ENCODE measurements at places on chromosomes 2 and 18. TPM values are rescaled to one million over a fixed set of nuclear protein-coding genes. Genes with fewer than 3 reads are reported as not detected.

GRCh38 chr2:71001592-71001927 is 6.9 kb upstream of the TEX261 start:
- peak overlapping the region; percentile 24 for H3K27ac ChIP-seq
- no peak for DNase-seq
- H3K27me3 ChIP-seq = peaks cover 7% of the 10 kb centered on the region
- no peaks in the 10 kb centered on the region for H3K36me3 ChIP-seq
- peaks cover 8% of the 10 kb centered on the region for H3K4me1 ChIP-seq

- no peaks in the 10 kb centered on the region for H3K27me3 ChIP-seq
- no peak overlapping the region for H3K4me3 ChIP-seq
- no peak for DNase-seq
Observed at GRCh38 chr2:179449010-179449409, 184.4 kb upstream of the SESTD1 start.

MYO5B gene
- 12.2 TPM for total RNA-seq

DNA sequence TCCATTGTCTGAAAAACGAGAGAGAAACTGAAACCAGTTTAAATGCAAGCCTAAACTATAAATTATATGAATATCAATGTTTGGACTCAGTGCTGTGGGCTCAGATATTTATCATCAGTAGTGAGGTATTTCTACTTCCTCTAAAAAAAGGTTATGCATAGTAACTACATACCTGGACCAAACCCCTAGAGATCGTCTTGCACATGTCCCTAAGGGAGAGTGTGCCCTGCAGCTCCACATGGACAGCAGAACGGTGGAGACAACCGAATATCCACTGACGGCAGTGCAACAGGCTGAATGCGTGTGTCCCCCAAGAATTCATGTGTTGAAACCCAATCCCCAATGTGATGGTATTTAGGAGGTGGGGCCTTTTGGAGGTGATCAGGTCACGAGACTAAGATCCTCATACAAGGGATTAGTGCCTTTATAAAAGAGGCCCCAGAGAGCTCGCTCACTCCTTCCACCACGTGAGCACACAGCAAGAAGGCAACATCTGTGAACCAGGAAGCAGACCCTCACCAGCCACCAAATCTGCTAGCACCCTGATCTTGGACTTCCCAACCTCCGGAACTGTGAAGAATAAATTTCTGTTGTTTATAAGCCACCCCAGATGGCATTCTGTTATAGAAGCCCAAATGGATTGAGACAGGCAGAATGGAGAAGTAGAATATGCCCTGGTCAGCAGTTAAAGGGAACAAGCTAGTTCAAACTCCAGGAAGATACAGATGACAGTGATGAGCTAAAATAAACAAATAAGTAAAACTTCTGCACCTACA is 208.4 kb downstream of the ANAPC1 start:
- H3K36me3 ChIP-seq = no peaks in the 10 kb centered on the region
- H3K27me3 ChIP-seq = no peaks in the 10 kb centered on the region
- H3K4me3 ChIP-seq = no peak overlapping the region
- H3K4me1 ChIP-seq = no peaks in the 10 kb centered on the region

- H3K27ac ChIP-seq = no peak overlapping the region
- no peaks in the 10 kb centered on the region for H3K4me1 ChIP-seq
- peaks cover 7% of the 10 kb centered on the region for H3K36me3 ChIP-seq
- DNase-seq = peak; percentile 57
Observed at GRCh38 chr2:241576293-241576654, 17.7 kb downstream of the BOK start.

FHOD3 gene
- 1.5 TPM for total RNA-seq

DNA sequence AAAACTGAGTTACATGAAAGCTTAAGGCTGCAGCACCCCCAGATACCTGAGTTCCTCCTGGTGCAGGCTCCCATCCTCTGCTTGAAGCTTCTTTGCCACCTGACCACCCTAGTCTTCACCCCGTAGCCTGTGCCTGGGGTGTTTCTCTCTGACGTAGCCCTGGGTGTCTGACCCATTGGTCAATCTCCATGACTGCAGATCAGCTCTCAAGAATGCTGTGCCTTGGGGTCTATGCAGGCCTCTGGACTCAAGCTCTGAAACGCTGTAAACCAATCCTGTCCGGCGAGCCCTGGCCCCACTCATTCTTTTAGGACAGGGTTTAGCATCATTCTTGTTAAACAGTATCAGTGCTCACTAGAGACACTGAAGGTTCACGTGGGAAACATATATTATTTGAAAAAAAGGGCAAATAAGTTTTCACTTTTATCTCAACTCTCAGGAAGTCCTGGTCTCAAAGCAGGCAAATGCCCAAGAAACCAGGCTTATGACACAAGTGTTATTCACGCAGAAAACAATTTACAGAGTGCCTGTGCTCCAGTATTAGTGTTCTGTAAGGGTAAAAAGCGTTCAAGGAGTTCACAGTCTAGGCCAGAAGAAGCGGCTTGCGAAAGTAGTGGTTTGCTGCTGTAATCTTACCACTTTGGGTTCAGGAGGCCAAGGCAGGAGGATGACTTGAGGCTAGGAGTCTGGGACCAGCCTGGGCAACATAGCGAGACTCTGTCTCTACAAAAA is 22.8 kb upstream of the PPP4R1 start:
- no peak overlapping the region for H3K4me3 ChIP-seq
- no peaks in the 10 kb centered on the region for H3K27me3 ChIP-seq
- DNase-seq = no peak
- no peaks in the 10 kb centered on the region for H3K4me1 ChIP-seq
- no peak overlapping the region for H3K27ac ChIP-seq

DNA sequence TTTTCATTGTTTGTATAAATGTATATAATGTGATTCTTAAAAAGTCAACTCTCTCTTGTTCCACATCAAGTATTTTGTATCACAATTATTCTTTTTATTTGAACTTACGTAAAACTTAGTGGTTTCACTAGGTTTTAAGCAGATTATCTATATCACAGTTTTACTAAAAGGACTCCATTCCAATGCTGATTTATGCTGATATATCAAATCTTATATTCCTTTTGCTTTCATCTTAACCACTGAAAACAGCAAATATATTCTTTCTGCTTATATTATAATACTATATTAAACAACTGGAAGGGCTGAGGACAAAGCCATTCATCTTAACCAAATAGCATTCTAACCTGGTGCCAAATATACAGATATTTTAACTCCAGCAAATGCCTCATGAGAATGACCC is 24.2 kb downstream of the TRAPPC8 start:
- no peak overlapping the region for H3K4me3 ChIP-seq
- H3K36me3 ChIP-seq = peaks cover 77% of the 10 kb centered on the region
- no peak for DNase-seq
- no peaks in the 10 kb centered on the region for H3K4me1 ChIP-seq
- no peaks in the 10 kb centered on the region for H3K27me3 ChIP-seq

- H3K36me3 ChIP-seq = no peaks in the 10 kb centered on the region
- no peak overlapping the region for H3K27ac ChIP-seq
- no peak overlapping the region for H3K4me3 ChIP-seq
- H3K4me1 ChIP-seq = no peaks in the 10 kb centered on the region
- no peaks in the 10 kb centered on the region for H3K27me3 ChIP-seq
Observed at GRCh38 chr2:164992818-164993217, 37.5 kb upstream of the SLC38A11 start.

DNA sequence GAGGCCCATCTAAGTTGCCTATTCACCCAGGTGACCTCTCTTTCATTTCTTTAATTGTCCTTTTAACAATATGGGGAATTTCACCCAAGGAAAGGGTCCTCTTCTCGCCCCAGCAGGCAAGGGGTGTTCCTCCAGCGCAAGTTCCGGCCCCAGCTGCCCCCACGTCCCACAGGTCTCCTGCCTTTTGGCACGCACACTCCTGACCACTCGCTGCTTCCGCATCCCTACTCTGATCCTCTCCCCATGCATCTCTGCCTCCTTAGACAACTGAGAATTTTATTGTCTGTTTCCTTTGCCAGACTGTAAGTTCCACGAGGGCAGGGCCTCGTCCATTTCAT is 684 bp upstream of the ARPC2 start:
- no peak overlapping the region for H3K27ac ChIP-seq
- no peaks in the 10 kb centered on the region for H3K27me3 ChIP-seq
- no peak for DNase-seq
- peak overlapping the region; percentile 81 for H3K4me3 ChIP-seq
- H3K4me1 ChIP-seq = peaks cover 4% of the 10 kb centered on the region
- H3K36me3 ChIP-seq = peaks cover 25% of the 10 kb centered on the region

DNA sequence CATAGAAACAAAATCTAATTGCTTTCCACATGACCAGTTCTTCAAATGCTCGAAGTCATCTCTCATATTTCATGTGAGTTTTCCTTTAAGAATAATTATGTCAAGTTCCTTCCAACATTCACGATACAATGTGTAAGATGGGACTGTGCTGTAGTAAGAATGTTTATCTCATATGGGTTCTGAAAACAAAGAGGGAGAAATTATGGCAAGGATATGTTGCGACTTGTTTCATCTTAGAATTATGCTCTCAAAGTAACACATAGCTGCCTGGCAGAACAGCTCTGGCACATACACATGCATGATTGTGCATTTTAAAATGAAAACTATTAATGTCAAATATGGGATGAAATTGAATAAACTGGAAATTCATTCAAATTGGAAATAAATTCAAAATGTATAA is 314.8 kb upstream of the ACVR2A start:
- H3K4me1 ChIP-seq = no peaks in the 10 kb centered on the region
- no peak overlapping the region for H3K4me3 ChIP-seq
- H3K27ac ChIP-seq = no peak overlapping the region
- no peak for DNase-seq

DNA sequence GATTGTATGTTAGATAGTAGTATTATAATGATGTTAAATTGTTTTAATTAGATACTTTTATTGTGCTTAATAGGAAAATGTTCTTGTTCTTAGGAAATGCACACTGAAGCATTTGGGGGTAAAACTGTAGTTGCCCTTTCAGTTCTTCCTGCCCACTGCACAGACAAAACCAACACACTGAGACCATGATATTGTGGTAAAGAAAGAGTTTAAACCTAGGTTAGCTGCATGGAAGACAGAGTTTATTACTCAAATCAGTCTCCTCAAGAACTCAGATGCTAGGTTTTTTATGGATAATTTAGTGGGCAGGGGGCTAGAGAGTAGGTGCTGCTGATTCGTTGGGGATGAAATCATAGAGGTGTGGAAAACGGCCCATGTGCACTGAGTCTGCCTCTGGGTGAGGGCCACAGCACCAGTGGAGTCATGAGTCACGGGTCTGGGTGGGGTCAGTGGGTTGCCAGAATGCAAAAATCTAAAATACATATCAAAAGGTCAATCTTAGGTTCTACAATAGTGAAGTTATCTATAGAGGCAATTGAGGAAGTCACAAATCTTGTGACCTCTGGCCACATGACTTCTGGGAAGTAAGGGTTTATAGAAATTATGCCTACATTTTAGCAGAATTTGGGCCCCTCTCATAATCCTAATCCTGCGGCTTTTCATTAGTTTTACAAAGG is 283.4 kb upstream of the FBXO11 start:
- no peaks in the 10 kb centered on the region for H3K27me3 ChIP-seq
- H3K4me1 ChIP-seq = no peaks in the 10 kb centered on the region
- H3K4me3 ChIP-seq = no peak overlapping the region
- no peaks in the 10 kb centered on the region for H3K36me3 ChIP-seq
- DNase-seq = no peak
- H3K27ac ChIP-seq = no peak overlapping the region

EVA1A gene
- total RNA-seq = 1.2 TPM

GRCh38 chr2:229775614-229776313 is 61.4 kb upstream of the DNER start:
- H3K4me1 ChIP-seq = peaks cover 4% of the 10 kb centered on the region
- H3K27me3 ChIP-seq = no peaks in the 10 kb centered on the region
- no peak for DNase-seq

UGT1A3 gene
- not detected for total RNA-seq

- no peaks in the 10 kb centered on the region for H3K27me3 ChIP-seq
- no peak overlapping the region for H3K27ac ChIP-seq
- H3K4me3 ChIP-seq = no peak overlapping the region
- peaks cover 80% of the 10 kb centered on the region for H3K36me3 ChIP-seq
- H3K4me1 ChIP-seq = peaks cover 4% of the 10 kb centered on the region
- peak; percentile 72 for DNase-seq
Observed at GRCh38 chr2:27378096-27378808, 2.3 kb downstream of the ZNF513 start.

METTL4 gene
- 12.1 TPM for total RNA-seq

DNA sequence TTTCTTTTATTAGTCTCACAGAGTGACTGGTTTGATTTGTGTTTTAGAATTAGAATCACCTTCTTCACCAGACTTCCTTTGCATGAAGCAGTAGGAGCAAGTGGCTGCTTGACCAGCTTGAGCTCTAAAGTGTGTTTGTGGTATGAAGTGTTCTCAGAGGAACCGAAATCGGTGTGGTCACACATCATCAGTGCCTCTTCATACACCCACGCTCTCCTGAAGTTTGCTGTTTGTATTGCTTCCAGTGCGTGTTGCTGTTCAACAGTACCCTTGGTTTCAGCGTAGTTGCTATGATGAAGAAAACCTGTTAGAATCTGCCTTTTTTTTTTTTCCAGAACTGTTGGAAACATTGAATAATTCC is 77.9 kb downstream of the LIMS1 start:
- no peak overlapping the region for H3K4me3 ChIP-seq
- no peaks in the 10 kb centered on the region for H3K36me3 ChIP-seq
- H3K27me3 ChIP-seq = no peaks in the 10 kb centered on the region
- H3K4me1 ChIP-seq = peaks cover 12% of the 10 kb centered on the region
- no peak for DNase-seq

GRCh38 chr2:24332791-24333540 is 27.4 kb downstream of the ITSN2 start:
- DNase-seq = no peak
- no peaks in the 10 kb centered on the region for H3K27me3 ChIP-seq
- no peak overlapping the region for H3K27ac ChIP-seq
- no peaks in the 10 kb centered on the region for H3K4me1 ChIP-seq
- H3K36me3 ChIP-seq = no peaks in the 10 kb centered on the region
- no peak overlapping the region for H3K4me3 ChIP-seq

DNA sequence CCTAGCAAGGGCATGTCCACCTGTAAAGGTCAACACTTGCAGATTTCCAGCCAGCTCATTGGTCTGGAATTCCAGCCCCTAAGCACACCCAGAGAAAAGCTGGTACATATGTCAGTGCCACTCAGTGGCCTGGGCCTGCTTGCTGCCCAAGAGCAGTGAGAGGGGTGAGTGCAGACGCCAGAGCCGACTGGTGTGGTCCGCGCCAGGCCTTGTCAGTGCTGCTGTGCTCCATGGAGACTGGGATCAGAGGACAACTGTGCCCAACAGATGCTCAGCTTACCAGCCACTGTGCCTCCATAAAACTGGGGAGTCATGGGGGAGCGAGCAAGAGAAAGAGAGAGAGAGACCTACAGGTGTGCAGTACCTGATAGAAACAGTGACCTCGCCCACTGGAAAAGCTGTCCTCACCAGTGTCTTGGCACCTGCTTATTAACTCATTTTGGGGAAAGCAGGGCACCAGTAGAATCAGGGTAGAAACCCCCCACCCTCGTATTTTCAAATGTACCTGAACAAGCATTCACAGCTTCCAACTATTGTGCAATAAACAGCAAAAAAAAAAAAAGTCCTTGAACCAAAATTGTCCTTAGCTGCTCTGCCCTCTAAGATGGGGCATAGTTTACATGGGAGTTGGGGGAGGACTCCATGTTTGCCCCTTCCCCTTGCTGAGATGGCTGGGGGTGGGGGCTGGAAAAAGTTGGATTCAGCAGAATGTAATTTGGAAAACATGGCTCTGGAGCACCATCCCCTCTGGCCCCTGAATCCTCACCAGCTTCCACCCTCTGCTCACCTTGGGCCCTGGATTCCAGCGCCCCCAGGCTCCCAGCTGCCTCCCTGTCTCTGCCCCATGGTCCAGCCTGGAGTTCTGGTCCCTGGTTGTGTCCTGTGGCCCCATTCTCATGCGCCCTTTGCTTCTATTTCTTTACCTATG is 1.4 kb upstream of the SP140L start:
- no peaks in the 10 kb centered on the region for H3K36me3 ChIP-seq
- no peaks in the 10 kb centered on the region for H3K27me3 ChIP-seq
- peak; percentile 35 for DNase-seq
- no peak overlapping the region for H3K27ac ChIP-seq
